ENCODE measurements at places on chromosomes 7 and 10.
A peak's percentile ranks its signal among the peaks of the same experiment; 100 is the strongest.

GRCh38 chr10:69360485-69361302, 56.0 kb downstream of the TACR2 start:
- peak; percentile 47 for DNase-seq

- DNase-seq = no peak
Observed at GRCh38 chr7:36863901-36864701, 139.8 kb upstream of the AOAH start.

DNA sequence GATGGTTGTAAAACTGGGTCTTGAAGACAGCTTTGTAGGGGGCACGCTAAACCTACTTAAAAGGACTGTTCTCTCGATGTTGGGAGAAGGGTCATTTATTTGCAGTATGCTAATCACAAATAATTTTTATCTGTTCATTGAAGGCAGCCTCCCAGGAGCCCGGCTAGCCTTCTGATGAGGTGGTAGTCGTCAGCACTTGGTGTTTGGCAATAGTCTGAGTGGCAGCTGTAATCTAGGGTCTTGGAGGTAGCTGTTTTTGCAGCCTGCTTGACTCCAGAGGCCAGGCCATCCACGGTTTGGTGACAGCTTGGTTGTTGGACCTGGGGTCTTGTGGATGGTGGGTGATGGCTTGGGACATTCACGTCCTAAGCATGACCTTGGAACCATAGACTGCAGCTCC, 2.2 kb downstream of the GTF2IRD1 start:
- no peak for DNase-seq

DNA sequence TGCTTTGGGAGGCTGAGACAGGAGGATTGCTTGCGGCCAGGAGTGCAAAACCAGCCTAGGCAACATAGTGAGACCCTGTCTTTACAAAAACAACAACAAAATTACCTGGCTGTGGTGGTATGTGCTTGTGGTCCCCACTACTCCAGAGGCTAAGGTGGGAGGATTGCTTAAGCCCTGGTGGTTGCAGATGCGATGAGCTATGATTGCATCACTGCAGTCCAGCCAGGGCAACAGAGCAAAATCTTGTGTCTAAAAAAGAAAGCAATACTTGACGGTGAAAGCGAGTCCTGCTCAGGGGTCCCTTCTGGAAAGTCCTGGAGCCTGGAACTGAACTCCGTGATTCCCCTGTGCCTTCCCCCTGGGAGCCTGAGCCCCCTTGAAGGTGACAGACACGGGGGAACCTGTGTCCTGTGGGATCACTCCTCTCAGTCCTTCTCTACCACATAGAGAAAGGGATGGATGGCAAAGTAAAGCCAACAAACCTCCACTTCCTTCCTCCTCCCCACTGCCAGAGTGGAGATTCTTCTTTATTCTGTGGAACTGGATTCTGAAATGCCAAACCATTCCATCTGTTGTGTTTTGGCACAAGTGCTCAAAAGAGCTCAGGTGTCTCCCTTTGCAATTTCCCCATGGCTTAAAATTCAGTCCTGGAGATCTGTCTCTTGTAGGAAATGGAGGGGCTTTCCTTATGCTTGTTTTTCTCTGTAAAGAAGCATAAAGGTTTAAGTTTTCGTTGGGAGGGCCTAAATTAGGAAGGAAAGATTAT, 50.6 kb downstream of the KIAA1217 start:
- DNase-seq = no peak

GRCh38 chr10:109343293-109343692, 580.0 kb downstream of the XPNPEP1 start:
- DNase-seq = peak; percentile 13

DNA sequence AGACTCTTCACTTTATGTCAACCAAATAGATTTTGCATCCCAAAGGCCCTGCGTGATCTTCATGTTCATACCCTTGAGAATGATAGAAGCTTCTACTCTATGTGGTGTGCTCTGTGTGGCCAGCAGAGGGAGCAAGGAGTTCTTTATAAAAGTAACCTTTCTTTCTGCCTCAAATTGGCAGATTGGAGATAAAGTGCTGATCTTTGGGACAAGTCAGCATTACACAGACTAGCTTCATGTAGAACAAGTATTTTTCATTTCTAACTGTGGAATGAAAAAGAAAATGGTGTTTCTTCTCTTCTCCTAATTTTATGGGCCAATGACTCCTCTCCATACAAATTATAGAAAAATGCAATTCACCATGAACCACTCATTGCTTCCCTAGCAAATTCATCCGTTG, 1214.1 kb downstream of the SORCS1 start:
- no peak for DNase-seq

DNA sequence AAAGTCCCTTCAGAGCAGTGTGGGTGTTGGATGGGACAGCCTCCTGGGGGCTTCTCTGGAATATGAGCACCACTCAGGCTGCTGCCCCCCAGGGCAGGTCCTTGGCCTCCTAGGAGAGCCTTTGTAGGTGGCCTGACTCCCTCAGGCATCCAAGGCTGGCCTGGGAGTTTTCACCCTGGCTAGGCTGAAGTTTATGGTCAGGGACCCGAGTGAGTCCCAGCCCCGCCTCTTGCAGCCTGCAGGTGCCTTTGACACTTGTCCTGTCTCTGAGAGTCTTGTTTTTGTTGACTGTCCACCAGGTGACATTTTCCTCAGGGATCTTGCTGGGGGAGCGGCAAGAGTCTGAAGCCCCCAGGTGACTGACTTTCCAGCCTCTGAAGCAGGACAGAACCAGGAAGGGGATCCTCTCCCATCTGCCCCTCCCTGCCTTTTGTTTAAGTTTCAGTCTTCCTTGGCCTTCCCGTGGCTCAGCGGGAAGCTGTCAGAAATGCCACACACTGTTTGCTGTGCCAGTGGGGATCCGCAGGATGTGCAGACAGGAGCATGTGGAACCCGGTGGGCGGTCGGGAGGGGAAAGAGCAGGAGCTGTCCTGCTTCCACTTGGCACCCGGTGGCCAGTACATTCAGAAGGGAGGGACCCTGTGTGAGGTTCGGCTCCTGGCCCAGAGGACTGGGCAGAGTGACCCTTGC, 59.5 kb downstream of the LRRC18 start:
- no peak for DNase-seq

GRCh38 chr7:148127374-148127773, 463.2 kb upstream of the C7orf33 start:
- no peak for DNase-seq

GRCh38 chr10:121449482-121449924, 148.7 kb downstream of the FGFR2 start:
- no peak for DNase-seq

GRCh38 chr10:10844251-10844650, 173.4 kb upstream of the CELF2 start:
- no peak for DNase-seq

DNA sequence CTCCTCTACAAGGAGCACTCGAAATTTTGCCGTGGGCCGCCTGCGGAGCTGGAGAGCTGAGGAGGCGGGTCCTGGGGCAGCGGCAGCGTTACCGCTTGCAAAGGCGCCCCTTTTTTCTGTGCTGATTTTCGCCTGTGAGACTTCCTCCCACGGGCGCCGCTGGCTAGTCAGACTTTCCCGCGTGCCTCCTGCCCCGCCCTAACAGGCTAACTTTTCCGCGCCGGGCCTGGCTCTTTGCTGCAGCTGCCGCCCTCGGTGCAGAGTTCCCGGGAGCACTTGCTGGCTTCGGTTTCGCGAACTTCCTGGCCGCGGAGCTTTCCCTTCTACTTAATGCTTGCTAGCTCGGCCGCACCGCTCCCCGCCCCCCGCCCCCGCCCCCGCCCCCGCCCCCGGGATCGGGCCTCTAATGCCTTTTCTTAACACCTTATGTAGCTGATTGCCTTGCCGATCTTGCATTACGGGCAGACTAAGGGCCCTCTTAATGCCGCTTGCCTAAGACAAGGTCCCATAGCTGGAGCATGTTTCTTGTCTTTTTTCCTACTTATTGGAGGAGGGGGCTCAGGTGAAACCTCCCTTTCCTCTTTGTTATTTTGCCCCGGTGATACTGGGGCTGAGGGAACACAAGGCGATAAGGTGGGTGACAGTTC, 37.9 kb upstream of the RASGEF1A start:
- no peak for DNase-seq

GRCh38 chr7:95608359-95609173, 12.2 kb upstream of the PDK4 start:
- peak; percentile 99 for DNase-seq

DNA sequence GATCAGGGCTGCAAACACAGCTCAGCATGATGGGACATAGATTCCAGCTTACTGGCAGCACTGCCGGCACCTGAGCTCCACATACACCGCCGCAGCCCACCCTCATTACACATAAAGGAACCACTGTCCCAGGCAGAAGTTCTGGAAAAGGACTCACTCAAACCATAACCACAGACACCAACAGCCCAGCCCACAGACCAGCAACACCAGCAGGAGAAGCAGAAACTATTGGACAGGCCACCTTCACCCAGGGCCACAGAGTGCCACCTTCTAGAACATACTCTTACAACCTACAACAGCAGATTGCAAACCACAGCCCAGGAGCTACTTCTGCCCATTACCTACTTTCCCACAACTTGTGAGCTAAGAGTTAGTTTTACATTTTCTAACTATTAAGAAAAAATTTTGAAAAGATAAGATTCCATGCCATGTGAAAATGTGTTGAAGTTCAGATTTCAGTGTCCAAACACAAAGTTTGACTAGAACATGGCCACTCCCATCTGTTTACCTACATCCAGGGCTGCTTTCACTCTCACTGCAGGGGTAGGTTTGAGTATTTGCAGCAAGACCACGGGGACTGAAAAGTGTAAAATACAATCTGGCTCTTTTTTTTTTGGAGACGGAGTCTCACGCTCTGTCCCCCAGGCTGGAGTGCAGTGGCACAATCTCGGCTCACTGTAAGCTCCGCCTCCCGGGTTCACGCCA, 153.0 kb downstream of the TNS3 start:
- no peak for DNase-seq

GRCh38 chr7:89336121-89336520, 540.6 kb upstream of the TEX47 start:
- DNase-seq = no peak

DNA sequence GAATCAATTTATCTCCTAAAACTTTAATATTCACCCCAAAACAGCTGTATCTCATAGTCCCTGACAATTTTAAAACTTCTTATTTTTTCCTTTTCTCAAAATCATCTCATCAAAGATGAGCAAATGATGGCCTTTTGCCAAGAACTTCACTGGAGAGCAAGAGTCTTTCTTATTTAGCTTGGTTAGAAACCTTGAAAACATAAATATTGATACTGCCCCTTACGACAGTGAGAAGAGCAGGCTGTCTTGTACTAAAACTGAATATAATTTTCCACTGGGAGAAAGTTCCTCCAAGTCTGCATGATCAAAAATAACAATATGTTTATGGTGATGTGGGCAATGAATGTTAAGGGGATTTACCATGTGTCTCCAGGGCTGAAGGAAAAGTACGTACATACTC, 109.0 kb downstream of the COL28A1 start:
- no peak for DNase-seq

GRCh38 chr7:94391726-94392392, 2.8 kb upstream of the COL1A2 start:
- DNase-seq = no peak

DNA sequence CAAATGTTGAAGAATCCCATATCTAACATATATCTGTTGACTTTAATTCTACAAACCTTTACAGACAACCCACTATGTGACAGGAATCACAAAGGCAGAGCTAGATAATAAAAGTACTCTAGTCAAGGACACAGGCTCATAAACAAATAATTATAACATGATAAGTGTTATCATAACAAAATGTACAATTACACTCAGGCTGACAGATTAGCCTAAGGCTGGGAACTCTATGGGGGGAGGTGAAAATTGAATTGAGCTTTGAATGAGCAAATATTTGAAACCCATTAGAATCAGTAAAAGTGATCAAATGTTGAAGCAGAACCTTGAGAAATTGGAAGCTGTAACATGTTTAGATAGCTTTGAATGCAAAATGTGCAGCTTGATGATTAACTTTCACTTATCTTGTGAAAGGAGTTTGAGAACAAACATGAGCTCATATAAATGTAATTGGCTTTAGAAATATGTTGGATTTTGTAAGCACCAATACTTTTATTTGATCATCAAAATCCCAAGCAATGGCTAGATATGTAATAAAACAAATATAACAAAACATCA, 970.2 kb downstream of the SORCS3 start:
- no peak for DNase-seq

- no peak for DNase-seq
Observed at GRCh38 chr7:122136639-122137245, 7.3 kb downstream of the AASS start.

DNA sequence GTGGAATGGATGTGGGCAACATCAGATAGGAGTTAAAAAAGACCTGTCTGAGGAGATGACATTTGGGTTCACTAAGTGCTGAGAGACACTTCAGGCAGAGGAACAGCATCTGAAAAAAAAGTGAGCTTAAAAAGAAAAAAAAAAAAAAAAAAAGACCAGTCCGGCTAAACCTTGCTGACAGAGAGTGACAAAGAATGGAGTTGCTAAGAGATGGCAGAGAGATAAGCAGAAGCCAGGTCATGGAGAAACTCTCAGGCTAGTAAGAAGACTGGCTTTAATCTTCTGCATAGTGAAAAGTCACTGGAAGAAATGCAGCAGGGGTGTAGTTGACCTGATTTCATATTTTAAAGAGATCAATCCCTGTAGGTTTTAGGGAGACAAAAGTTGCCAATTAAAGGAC, 711.1 kb upstream of the SEMA3D start:
- no peak for DNase-seq

GRCh38 chr7:104299323-104299722, 29.1 kb upstream of the LHFPL3 start:
- no peak for DNase-seq

- no peak for DNase-seq
Observed at GRCh38 chr7:158595068-158595467, 7.4 kb upstream of the PTPRN2 start.

DNA sequence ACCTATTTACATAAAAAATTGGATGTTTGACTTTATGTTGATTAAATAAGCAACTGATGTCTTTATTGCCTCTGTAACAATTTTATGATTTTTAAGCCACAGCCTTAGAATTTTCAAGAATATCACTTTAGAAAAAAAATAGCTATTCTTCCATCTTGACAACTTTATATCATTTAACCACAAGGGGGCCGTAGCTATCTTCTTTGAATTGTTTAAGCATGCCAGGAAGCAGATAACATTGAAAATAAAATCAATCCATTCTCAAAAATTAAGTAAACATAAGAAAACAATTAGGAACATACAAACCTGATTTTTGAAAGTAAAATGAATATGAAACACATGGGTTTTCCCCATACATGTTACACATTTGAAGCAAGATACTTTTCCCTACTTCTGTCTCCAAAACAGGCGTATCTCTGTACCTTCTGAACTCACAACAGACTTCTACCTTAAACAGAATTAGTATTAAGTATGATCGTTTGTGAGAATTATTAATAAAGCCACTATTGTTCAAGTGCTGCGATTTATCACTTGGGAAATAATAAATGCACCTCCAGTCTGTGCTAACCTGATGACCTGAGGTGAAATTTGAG, 209.0 kb downstream of the CACNA2D1 start:
- no peak for DNase-seq

DNA sequence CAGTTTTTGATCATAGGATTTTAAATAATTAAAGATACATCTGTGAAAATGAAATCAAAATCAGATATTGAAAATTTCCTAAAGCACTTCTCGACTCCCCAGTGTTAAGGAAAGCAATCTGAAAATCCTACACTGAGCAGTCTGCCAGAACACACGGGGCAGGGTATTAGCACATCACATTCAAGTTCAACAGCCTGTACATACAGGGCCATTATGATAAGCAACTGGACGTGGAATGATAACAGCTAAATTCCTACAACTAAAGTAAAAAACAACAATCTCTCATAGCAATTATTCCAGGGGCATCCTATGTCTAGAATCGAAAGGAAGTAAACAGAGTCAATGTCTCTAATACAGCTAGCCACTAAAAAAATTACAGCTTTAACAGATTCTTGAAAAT, 31.7 kb downstream of the TRDMT1 start:
- DNase-seq = no peak

Data from GM04503 (cell line).